Esophagus squamous epithelium (tissue), 5 donors: ENCODE measurements at places on chromosomes 4 and X. TPM values are rescaled to one million over a fixed set of nuclear protein-coding genes. Genes with fewer than 3 reads are reported as not detected.

Gene DTHD1
- 0.38 TPM for total RNA-seq

Gene CHRDL1
- 18.5 TPM for total RNA-seq

DNA sequence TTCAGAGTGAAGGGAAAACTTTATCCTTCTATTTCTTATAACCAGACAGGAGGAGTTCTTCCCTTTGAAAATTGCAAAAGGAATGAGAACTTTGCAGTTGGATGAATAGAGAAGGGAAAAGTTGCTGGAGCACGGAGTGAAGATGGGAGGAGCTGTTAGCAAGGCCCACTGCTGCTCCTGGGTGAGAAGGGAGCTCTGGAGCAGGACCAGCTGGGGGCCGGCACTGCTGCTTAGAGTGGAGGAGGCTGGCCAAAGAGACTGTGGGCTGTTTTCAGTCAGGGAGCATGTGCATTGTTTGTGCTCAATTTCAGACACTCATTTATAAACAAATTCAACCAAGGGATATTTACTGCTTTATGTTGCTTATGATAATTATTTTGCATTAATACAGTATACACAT lies 164.2 kb downstream of the STIM2 start:
- no peaks in the 10 kb centered on the region for H3K27me3 ChIP-seq
- peaks cover 10% of the 10 kb centered on the region for H3K36me3 ChIP-seq
- no peak for DNase-seq
- no peaks in the 10 kb centered on the region for H3K4me1 ChIP-seq

DNA sequence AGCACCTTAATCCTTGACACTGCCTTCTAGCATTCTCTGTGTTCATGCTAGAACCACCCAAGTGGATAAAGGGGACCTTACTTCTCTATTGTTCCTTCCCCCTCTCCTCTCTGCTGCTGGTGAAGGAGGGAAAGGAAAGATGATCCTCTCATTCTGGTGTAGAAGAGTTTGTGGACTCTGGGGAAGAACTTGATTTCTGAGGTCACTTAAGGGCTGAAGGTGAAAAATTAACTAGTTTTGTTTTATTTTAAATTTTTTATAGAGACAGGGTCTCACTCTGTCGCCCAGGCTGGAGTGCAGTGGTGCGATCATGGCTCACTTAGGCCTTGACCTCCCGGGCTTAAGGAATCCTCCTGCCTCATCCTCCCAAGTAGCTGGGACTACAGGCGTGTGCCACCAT lies 29.8 kb downstream of the SMS start:
- peaks cover 21% of the 10 kb centered on the region for H3K36me3 ChIP-seq
- H3K4me3 ChIP-seq, result no peak overlapping the region
- peaks cover 5% of the 10 kb centered on the region for H3K4me1 ChIP-seq
- no peak overlapping the region for H3K27ac ChIP-seq
- no peaks in the 10 kb centered on the region for H3K27me3 ChIP-seq
- DNase-seq, result no peak

DNA sequence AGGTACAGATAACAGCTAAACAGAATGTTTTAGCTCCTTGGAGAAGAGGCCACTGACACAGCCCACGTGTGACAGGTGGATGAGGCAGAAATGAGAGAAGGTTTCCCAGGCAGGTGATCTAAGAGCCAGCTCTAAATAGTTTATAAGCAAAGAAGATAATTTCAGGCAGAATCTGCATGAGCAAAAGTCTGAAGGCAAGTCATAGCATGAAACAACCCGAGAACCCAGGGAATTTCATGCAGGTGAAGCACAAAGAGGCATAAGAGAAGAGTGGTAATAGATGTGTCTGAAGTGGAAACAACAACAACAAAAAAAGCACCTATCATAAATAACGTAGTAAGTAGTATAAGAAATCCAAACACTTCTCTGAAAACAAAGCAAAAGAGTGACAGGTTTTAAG lies 275.8 kb upstream of the CPEB2 start:
- H3K27me3 ChIP-seq, result no peaks in the 10 kb centered on the region
- H3K4me1 ChIP-seq, result no peaks in the 10 kb centered on the region
- no peak overlapping the region for H3K27ac ChIP-seq
- no peak overlapping the region for H3K4me3 ChIP-seq

DNA sequence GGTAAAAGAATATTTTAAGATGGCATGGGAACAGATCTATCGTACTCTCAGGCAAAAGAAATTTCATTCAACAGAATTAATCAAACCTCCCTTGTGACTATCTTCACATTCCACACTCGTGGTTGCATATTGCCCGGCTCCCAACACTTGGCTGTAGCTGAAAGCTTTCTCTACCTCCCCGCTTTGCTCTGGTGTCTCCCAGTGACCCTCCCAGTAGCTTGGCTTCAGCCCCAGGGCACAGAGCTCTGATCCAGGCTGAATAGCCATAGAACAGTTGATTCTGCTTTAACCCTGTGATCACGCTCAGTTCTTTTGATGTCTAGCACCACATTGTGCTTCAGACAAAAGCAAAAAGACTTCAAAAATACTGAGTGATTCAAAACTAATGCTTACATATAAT lies 24.6 kb downstream of the SLC7A11 start:
- H3K36me3 ChIP-seq, result no peaks in the 10 kb centered on the region
- no peak overlapping the region for H3K4me3 ChIP-seq
- no peaks in the 10 kb centered on the region for H3K27me3 ChIP-seq

- H3K27me3 ChIP-seq, result no peaks in the 10 kb centered on the region
- no peak for DNase-seq
- no peak overlapping the region for H3K27ac ChIP-seq
- H3K4me1 ChIP-seq, result no peaks in the 10 kb centered on the region
Measured at GRCh38 chr4:27807207-27807606, 946.6 kb downstream of the STIM2 start.

DNA sequence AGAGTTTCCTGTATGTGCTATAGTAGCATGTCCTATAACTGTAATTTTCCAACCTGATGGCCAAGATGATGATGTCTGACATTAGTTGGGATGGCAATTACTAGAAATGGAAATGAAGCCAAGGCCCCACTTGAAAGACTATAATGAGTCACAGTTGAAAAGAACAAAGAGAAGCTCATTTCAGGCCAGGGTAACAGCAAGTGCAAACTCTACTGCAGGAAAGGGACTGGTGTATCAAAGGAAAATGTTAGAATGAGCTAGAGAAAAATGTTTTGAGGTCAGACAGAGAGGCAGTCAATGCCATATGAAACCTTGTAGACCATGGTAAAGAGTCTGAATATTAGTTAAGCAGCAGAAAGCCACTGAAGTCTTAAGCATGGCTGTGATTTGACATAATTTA lies 146.2 kb upstream of the SH3RF1 start:
- peaks cover 7% of the 10 kb centered on the region for H3K36me3 ChIP-seq
- DNase-seq, result no peak
- no peaks in the 10 kb centered on the region for H3K27me3 ChIP-seq

GRCh38 chr4:6492027-6492590 lies 19.7 kb upstream of the PPP2R2C start:
- DNase-seq, result no peak
- H3K4me1 ChIP-seq, result no peaks in the 10 kb centered on the region
- H3K4me3 ChIP-seq, result no peak overlapping the region
- H3K27me3 ChIP-seq, result no peaks in the 10 kb centered on the region
- H3K36me3 ChIP-seq, result no peaks in the 10 kb centered on the region

DNA sequence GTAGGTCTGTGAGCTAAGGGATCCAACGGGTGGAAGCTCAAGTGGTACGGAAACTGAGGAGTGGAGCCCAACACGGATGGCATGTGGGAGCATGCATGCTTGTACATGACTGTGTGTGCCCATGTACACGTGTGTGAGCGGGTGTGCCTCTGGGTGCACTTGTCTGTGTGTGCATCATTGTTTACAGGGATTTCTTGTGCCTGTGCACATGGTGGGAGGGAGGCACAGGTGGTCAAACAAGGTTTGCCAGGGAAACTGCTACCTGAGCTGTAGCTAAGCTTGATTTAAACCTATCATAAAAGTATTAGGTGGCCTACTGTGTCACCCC lies 122.5 kb upstream of the MAMLD1 start:
- H3K27ac ChIP-seq, result no peak overlapping the region
- no peak for DNase-seq
- no peaks in the 10 kb centered on the region for H3K36me3 ChIP-seq
- H3K27me3 ChIP-seq, result no peaks in the 10 kb centered on the region

GRCh38 chrX:130051176-130051845 lies 59.0 kb downstream of the ELF4 start:
- H3K27ac ChIP-seq, result no peak overlapping the region
- no peaks in the 10 kb centered on the region for H3K27me3 ChIP-seq
- no peak overlapping the region for H3K4me3 ChIP-seq

DNA sequence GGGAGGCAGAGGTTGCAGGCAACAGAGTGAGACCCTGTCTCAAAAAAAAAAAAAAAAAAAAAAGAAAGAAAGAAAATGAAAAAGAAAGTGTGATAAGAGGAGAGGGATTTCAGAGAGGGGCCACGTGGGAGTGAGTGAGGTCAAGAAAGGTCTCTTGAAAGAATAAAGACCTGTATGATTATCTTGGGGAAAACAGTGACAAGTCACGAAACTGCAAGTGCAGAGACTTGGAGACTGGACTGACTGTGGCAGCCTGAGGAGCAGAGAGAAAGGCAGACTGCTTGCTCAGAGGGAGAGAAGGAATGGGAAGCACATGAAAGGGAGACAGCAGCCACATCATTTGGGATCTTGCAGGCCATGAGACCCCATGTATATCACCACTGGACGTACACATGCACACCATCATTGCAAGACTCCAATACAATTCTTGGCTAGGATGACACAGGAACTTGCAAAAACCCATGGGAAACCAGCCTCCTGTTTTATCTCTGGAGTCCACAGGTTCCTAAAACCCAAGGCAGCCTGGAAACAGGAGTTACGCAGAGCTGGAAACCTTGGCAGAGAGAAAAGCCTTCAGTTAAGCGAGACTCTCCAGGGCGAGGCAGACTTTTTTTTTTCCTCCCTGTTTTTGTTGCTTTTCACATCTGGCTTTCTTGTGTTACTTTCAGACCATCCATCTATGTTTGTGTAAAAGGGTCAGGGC lies 207.0 kb upstream of the TBL1X start:
- no peak overlapping the region for H3K4me3 ChIP-seq
- DNase-seq, result no peak
- no peaks in the 10 kb centered on the region for H3K4me1 ChIP-seq
- no peak overlapping the region for H3K27ac ChIP-seq
